ENCODE measurements at places on chromosomes 3 and 15.

DNA sequence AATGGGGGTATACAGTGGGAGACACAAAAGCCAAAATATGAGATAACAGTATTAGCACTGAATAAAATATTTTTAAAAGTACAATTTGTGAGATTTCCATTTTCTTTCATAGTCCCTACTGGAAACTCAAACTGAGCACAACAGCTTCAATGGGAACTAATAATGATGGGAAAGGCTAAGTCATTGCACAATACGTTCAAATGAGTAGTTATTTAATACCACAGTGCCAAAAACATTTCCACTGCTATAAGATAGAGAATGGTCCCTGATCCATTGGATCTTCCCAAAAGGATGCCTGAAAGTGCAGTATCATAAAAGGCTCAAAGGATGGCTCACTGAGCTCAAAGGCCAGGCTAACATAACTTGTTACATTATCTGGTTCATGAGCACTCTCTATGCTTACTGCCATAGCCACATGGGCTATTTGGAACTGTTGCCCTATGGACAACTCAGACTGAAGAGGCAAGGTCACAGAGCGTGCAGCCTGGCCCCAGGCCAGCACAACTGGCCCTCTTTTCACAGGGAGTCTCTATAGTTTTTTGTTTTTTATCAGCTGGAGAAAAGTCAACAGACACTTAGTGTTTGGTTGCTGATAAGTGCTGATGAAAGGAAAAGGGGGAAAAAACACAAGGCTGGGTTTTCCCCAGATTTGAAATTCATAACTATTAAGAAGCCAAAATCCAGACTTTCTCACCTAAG lies 54.1 kb upstream of the PPIB start:
- DNase-seq, result no peak

DNA sequence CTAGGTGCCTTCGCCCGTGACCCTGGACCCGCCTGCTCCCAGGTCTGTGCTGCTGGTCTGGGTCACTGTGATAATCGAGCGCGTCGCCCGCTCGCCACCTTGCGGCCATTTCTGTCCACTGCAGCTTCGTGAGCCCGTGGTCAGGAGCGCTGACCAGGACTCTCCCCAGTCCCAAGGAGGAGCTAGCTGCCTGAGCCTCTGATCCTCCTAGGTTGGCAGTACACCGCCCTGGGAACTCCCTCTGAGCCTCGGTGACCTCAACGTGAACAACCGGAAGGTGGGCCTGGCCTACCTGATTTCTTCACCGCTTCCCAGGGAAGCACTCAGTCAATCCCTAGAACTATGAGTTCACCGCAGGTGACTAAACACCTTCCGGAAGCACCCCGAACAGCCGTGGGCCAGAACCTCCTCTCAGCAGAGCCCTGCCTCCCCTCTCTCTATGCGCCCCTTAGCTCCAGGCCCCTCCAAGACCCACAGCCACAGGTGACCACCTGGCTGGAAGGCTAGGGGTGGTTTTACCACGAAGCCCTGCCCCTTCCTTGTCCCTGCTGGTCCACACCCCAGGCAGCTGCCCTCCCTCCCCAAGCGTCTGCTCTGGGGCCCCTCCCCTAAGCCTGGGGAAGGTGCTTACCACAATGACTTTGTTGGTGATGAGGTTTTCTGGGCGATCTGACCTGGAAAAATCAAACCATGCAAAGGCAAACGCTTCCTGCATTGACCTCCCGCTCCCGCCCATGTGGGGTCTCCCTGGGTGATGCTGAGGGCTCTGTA lies 9.7 kb downstream of the PLA2G4D start:
- no peak for DNase-seq

DNA sequence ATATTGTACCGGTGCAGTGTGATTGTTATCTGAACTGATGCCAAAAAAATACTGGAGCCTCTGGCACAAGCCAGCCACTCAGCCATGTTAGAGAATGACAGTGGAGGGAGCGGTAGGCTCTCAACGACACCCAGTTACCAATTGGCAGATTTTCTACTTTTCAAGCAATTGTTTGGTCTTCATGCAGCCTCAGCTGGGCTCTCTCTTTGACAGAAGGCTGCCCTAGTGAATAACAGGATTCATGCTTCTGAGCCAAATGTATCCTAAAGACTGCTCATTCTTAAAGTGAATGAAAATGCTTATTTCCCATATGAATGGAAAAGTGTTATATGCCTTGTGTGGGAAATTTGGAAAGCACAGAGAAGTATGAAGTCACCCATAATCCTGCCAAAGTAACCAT lies 261.2 kb upstream of the TRIM42 start:
- no peak for DNase-seq

DNA sequence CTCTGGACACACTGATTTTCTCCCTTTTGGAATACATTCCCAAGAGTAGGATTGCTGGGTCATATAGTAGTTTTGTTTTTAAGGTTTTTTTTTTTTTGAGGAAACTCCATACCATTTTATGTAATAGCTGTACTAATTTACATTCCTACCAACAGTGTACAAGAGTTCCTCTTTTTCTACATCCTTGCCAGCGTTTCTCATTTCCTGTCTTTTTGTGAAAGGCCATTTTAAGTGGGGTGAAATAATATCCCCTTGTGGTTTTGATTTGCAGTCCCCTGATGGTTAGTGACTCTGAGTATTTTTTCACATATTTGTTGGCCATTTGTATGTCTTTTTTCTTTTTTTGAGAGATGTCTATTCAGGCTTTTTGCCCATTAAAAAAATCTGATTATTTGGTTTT lies 1205.5 kb downstream of the ROBO1 start:
- DNase-seq, result no peak

DNA sequence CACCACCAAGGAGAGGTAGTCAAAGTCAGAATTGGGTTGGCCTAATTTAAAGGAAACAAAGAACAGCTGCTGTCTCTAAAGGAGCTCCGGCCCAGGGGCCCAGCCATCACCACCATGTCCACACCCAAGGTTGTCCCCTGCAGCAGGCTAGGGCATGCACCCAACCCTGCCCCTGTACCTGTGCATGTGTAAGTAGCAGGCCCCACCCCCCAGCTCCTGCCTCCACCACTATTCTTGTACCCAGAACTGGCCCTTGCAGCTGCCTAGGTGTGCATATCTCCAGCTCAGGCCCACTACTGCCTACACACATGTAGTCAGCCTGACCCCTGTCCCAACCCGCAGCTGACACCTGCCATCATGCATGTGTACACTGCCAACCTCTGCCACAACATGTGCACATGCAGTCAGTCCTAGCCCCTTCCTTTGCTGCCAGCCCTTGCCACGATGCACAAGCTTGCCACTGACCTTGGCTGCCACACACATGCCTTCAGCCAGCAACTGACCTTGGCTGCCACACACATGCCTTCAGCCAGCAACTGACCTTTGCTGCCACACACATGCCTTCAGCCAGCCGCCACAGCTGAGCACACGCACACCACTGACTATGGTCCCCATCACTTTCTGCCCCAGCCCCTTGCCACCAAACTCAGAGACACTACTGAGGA lies 39.7 kb downstream of the FGF12 start:
- DNase-seq, result no peak

GRCh38 chr3:150255413-150255812 lies 152.7 kb upstream of the TSC22D2 start:
- no peak for DNase-seq

- DNase-seq, result no peak
These were observed 505.0 kb upstream of the THBS1 start for GRCh38 chr15:39075756-39076341.

- peak; percentile 28 for DNase-seq
These were observed 170.2 kb upstream of the UMPS start for GRCh38 chr3:124559846-124560574.

GRCh38 chr3:146511402-146512134 lies 32.8 kb downstream of the PLSCR1 start:
- no peak for DNase-seq

GRCh38 chr3:149199474-149199873 lies 22.2 kb downstream of the CP start:
- DNase-seq, result no peak

DNA sequence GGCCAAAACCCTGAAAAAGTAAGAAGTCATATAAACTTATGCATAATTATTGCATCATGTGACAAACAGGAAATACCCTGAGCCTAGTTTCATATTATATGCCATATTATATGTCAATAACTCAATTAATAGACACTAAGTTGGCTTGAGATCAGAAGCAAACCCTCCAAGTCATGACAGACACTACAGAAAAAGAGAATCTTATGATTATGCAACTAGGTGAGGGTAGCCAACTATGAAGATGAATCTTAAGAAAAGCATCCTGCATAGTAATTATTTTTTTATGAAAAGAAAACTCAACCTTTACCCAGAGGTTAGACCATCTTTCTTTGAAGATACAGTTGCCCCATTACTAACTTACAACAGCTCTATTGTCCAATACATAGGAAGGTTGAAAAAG lies 192.4 kb upstream of the VEPH1 start:
- DNase-seq, result no peak

DNA sequence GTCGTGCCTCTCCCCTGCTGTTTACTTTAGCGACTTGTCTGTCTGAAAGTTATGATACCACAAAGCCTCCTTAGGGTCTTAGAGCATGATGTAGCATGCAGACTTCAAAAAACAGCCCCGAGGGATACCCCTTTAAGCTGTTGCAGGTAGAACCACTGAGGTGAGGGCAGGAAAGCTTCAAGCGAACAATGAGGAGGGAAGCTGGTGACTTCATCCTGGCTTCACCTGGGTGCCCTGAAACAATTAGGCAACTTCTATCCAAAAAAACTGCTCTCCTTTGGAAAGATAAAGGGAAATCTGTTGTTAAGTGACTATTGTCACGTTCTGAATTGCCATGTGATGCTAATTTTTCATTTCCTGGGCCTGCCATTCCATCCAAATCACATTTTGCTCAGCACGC lies 231.6 kb downstream of the SOX2 start:
- no peak for DNase-seq

DNA sequence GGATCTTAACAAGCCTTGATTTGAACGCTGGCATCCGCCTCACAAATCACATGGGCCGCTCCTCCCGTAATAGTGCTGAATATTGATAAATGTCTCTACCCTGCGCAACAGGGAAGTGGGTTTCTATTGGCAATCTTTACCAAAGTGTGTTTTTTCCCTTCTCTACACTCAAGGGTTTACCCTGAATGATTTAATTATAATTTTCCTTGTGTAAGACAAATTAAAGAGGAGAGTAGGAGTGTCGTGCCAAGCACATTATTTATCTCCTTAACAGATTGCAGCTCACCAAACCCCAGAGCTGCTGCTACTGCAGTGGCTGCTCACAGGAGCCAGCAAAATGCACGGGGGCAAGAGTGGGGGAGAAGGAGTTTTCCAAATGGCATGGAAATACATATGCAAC lies 545.8 kb downstream of the FOXP1 start:
- no peak for DNase-seq

Measured in activated T-helper 1 cell treated with Interleukin-2 at 50 U/mL for 16 hours (primary cell).